ENCODE measurements at places on chromosomes 1 and 21.

DNA sequence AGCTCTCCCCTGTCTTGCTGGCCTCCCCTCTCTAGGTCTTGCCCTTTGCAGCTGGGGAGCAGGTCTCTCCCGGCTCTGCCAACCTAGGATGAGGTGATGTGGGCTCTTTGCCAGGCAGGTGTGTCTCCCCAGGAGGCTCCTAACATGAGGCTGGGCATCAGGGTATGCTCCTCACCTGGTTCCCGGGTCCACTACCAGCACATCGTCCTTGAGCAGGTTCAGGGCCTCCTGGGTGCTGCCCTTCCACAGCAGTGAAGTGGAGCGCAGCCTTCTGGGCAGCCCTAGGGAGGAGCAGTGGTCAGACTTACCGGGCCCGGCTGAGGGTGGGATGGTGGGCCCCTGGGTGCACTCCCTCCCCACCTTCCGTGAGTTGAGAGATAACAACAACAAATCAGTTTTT is 17.5 kb downstream of the LACTBL1 start:
- DNase-seq, result no peak

DNA sequence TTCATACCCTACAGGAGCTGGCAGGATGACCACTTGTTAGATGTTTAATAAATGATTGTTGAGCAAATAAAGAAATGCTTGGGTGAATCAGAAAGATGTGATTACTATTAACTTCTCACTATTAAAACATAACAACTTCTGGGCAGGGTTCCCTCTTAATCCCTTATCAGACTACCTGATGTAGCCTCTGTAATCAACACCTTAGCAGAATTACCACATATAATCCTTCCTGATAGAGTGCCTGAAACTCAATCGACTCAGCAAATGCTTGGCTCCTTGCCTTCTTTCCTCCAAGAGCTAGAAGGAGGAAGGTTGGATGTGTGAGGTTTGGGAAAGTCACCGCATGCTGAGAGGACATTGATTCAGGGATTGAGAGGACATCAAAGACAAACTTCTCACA is 34.8 kb upstream of the DSCAM start:
- no peak for DNase-seq

GRCh38 chr1:217049721-217050120 is 326.5 kb upstream of the ESRRG start:
- no peak for DNase-seq

DNA sequence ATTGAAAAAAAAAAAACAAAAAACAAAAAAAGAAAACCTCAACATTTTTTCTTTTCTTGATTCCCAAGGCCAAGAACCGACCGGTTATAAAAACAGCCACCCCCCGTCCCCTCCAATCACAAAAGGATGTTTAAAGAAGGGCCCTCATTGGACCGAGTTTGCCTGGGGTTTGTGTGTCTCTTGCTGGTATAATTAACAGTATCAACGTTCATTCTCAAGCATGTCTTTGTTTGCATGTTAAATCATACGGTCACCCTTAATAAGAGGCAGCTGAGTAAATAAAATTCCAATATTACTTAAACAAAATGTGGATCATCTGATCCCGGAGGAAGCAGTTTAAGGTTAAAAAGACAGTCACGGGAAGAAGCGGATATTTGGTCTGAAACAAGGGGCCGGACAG is 201.1 kb downstream of the PRDM2 start:
- no peak for DNase-seq

GRCh38 chr1:31712630-31713029 is 8.8 kb upstream of the COL16A1 start:
- peak; percentile 23 for DNase-seq

GRCh38 chr1:192839162-192840066 is 30.6 kb downstream of the RGS2 start:
- no peak for DNase-seq

GRCh38 chr1:115363171-115363570 is 25.1 kb upstream of the NGF start:
- DNase-seq, result no peak

Measured in left lung (tissue), 14 donors.